ENCODE measurements at places on chromosomes 2 and 18.

- no peak for DNase-seq
Observed at GRCh38 chr2:39898934-39899333, 119.9 kb upstream of the THUMPD2 start.

DNA sequence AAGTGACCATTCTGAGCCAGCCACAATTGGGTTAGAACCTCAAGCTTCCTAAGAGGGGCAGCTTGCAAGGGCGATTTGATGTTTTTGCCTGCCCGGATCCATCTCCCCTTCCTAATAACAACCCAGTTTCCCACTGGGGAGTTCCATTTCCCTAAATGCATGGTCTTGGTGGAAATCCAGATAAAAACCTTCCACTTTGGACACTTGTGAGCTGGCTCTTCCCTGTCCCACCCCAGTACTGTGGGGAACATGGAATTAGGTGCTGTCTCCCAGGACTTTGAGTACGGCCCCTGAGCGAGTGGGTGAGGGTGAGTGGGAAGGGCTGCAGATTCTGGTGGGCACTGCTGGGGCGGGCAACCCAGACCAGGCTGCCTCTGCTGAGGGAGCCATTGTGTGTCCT is 122.3 kb downstream of the DDX1 start:
- no peak for DNase-seq

GRCh38 chr2:136344339-136344738 is 226.4 kb upstream of the CXCR4 start:
- no peak for DNase-seq

GRCh38 chr2:165920748-165921147 is 32.8 kb downstream of the TTC21B start:
- DNase-seq = no peak

DNA sequence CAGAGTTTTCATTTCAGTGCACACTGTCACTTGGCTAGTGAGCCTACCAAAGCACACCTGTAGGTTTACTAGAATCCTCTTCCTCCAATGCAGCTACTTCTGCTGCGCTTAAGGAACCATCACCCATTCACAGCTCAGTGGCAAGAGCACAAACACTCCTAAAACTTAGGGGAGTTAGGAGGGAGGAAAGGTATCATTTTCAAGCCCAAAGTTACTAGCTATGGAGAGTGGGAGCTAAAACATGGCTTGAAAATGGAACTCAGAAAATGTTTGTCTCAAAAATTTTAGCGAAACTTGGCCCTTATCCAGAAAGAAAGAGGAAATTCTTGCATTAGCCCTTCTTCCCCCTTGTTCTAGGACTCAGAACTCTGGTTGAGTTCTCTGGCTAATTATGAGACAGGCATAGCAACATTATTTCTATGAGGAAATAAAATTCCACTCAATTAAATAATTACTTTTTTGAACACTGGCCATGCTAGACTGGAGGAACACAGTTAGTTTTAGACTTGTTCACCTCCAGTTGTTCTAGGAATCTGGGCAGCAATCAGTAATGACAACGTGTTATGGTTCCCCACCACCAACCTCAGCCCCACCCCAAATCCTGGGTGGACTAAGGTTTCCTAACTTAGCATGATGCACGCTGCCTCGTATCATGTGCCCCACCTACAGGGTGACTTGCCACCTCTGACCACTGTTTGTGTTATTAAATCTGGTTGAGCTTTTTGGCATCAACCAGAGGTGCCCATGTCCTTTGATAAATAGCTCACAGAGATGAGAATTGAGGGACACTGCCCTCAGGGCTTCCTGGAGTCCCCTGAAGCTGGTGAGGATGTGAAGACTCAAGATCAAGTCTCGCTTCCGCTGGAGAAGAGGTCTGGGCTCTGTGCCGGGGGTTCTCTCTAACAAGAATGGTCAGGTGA is 32.8 kb downstream of the LPIN2 start:
- DNase-seq = no peak

DNA sequence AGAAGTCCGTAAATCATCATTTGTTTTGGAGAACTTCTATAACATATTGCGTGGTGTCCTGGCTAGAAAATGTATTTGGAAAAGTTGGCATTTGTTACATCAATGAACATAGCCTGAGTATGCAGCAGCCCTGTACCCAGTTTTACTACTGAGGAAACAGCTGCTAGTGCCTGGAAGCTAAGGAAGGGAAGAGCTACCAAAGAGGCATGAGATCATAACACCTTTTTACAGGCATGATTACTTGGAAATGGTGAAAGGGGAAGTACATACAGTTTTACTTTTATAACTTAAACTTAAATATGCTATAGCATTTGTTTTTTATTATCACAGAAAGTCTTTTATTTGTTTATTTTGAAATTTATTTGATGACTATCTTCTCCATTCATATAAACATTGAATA is 128.4 kb upstream of the MC4R start:
- DNase-seq = no peak

GRCh38 chr2:29033172-29033571 is 41.2 kb downstream of the PCARE start:
- DNase-seq = no peak

DNA sequence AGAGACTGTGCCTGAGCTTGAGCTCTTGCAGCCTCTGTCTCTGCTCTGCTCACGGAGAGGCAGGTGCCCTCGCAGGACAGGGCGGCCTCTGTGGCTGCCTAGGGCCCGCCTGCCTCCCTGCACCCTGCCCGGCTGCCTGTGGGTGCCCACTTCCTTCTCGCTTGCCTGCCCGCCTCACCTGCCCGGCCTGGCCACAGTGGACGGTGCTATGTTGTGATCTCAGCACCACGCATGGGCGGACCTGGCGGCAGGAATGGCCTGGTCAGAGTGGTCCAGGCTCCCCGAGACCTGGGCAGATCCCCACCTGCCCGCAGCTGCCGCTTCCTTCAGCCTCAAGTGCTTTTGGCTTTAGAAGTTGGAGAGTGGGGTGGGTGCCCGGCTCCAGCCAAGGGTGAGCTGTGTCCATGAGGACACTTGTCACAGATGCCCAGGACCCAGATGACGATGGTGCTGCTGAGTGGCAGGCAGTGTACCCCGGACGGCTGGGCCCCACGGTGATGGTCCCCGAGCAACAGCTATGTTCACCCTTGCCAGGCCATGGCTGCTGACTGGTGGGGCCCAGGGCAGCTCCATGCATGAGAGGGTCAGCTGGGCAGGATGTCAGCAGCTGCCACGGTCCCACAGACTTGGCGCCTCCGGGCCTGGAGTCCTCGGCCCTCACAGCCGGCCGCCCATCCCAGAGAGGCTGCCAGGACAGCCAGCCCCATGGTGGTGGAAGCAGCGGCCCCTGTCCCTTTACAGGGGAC is 25.3 kb downstream of the RTP5 start:
- no peak for DNase-seq

- no peak for DNase-seq
Observed at GRCh38 chr2:179580378-179581146, 280.9 kb downstream of the ZNF385B start.

DNA sequence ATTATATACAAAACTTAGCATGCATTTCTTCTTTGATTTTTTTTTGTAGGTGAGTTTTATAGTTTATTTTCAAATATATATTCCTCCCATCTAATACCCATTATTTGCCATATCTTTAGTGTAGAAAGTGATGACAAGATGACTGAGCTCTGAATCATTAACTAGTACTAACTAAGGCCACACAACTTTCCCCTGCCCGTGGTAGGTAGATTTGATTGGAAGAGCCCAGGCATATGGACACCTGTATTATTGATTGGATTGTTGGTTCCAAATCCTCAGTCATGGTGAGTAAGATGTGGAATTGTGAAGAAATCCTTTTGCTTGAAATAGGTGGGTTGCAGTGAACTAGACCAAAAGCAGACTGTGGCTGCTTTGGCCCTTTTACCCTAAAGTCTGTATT is 54.8 kb downstream of the ABI2 start:
- DNase-seq = no peak

DNA sequence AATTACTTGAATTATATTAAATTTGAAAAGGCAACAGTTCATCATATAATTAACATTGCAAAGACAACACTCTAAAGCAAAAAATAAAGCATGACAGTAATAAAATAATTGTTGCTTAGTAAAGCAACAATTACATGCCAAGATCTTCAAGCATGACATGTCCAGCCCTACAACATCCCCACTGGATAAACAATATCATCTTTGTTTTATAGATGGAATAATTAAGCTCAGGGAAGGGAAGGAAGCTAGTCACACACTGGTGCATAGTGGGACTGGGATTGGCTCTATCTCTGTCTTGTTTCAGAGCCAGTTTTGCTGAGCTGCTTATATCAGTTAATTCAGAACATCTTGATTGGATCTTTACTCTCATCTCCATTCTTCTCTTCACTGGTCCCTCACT is 49.9 kb upstream of the PARD3B start:
- peak; percentile 84 for DNase-seq

DNA sequence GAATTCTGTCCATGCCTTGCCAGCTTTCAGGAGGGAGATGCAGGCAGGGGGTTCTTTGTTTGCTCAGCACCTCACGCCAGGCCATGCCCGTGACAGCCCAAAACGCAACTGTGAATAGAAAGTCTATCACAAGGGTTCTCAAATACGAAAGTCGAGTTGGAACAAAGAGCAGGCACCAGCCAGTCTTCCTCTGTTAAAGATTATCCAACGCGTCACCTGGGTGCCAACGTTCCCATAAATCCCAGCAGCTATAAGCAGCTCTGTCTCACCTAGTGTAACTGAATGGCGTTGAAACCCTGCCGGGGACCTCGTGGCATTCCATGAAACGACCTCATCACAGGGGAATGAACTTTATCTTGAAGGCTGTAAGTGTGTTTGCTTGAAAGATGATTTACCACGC is 84.8 kb upstream of the GATA6 start:
- DNase-seq = no peak

GRCh38 chr2:155815851-155816250 is 516.7 kb downstream of the NR4A2 start:
- peak; percentile 50 for DNase-seq

- DNase-seq = no peak
Observed at GRCh38 chr2:25885933-25886332, 7.6 kb upstream of the ASXL2 start.

DNA sequence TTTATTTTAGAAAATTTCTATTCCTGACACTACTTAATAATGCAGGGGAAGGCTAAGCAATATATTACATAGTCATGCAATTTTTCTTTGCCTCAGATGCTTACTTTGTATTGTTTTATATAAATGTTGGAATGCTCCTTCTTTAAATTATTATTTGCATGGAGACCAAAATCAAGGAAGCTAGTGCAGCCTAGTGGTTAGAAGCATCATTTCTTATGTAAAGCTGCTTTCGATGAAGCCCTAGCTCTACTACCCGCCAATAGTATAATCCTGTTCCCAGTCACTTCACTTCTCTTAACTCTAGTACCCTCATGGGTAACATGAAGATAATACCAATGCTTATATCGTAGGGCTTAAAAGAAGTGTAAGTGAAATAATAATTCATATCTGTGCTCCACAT is 198.9 kb downstream of the LRATD1 start:
- DNase-seq = no peak

DNA sequence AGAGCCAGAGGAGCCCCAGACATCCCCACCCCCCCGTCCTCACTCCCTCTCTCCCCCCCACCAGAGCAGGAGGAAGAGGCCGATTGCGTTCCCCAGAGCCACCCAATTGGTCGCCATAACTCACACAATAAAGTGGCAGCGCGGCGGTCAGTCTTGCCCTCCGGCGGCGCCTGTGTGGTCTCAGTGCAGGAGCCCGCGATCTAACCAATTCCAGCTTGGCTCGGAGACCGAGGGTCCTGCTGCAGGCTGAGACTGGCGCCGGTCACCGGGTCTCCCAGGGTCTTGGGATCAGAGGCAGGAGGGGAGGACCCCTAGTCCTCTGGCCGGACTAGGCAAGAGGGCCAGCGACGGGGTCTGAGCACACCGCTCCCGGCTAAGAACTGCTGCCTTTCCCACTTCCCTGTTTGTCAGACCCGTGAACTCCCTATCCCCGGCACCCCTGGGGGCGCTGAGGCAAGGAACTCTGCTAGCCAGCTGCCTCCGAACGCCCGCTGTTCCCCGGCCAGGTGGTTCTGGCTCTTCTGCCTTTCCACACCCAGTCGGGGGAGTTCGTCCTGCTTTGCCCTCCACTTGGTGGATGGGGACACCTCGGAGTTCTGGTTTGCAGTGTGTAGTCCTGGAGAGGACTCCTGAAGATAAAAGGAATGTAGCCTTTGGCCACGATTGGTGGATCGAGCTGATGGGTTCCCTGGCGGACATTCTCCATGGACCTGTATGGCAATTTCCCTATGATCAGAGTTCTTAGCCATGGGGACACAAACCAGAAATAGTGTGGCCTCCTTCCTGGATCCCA is 1.0 kb upstream of the HOXD12 start:
- DNase-seq = no peak

Measured in foreskin melanocyte (primary cell).